ENCODE measurements at places on chromosomes 12 and 14. TPM values are rescaled to one million over a fixed set of nuclear protein-coding genes. Genes with fewer than 3 reads are reported as not detected.

The SSPN gene
- 19.0 TPM for total RNA-seq

The KLRG1 gene
- total RNA-seq, result 0.22 TPM

The CMTM5 gene
- total RNA-seq, result 0.50 TPM

The NGB gene
- total RNA-seq, result not detected

The POU6F1 gene
- 2.2 TPM for total RNA-seq

The FAR2 gene
- 9.9 TPM for total RNA-seq

The DHRS2 gene
- 0.22 TPM for total RNA-seq

The PYGL gene
- total RNA-seq, result 85.3 TPM

The HOXC4 gene
- total RNA-seq, result not detected

The PZP gene
- total RNA-seq, result not detected

The PTPN21 gene
- total RNA-seq, result 11.0 TPM

The P2RX2 gene
- not detected for total RNA-seq

The PLEKHH1 gene
- total RNA-seq, result 0.62 TPM

The HAL gene
- under 0.01 TPM for total RNA-seq

The PRH2 gene
- total RNA-seq, result 0.50 TPM

The PPFIA2 gene
- 6.2 TPM for total RNA-seq

The PUS1 gene
- total RNA-seq, result 15.2 TPM

The CLEC1A gene
- total RNA-seq, result not detected

The TAC3 gene
- total RNA-seq, result not detected

The LMBR1L gene
- 39.7 TPM for total RNA-seq

The ESPL1 gene
- 4.2 TPM for total RNA-seq

The CCND2 gene
- total RNA-seq, result 26.7 TPM

The KCNH3 gene
- not detected for total RNA-seq

The C14orf180 gene
- total RNA-seq, result not detected

The ERC1 gene
- total RNA-seq, result 50.6 TPM

The PIWIL1 gene
- not detected for total RNA-seq

The AJUBA gene
- 65.7 TPM for total RNA-seq

The CD163 gene
- not detected for total RNA-seq

The PDZRN4 gene
- total RNA-seq, result not detected

The TPPP2 gene
- total RNA-seq, result not detected

The NINJ2 gene
- 0.77 TPM for total RNA-seq

The PWP1 gene
- total RNA-seq, result 104 TPM

The HCAR1 gene
- total RNA-seq, result 1.5 TPM

The PSMD9 gene
- 86.6 TPM for total RNA-seq

The LTBP2 gene
- 134 TPM for total RNA-seq

The CAPZA3 gene
- total RNA-seq, result not detected

The EPYC gene
- not detected for total RNA-seq

The SLC41A2 gene
- 23.0 TPM for total RNA-seq

The PTPRO gene
- 0.55 TPM for total RNA-seq

The GSC gene
- total RNA-seq, result not detected

The PEBP1 gene
- total RNA-seq, result 207 TPM

The TAS2R14 gene
- 2.9 TPM for total RNA-seq

The GPR65 gene
- not detected for total RNA-seq

The CLEC4D gene
- not detected for total RNA-seq

The TMTC1 gene
- total RNA-seq, result 27.9 TPM

The PDE3A gene
- total RNA-seq, result 1.4 TPM

The SIX6 gene
- not detected for total RNA-seq

The CPNE6 gene
- total RNA-seq, result not detected

The B4GALNT3 gene
- not detected for total RNA-seq

The SLC25A47 gene
- not detected for total RNA-seq

The CD4 gene
- 0.25 TPM for total RNA-seq

The RTN1 gene
- 0.12 TPM for total RNA-seq
